Dermis blood vessel endothelial cell (primary cell): ENCODE measurements at places on chromosomes 11 and 22. TPM values are rescaled to one million over a fixed set of nuclear protein-coding genes. Genes with fewer than 3 reads are reported as not detected.

C1QTNF6 gene
- total RNA-seq = 3.1 and 12.5 TPM in 2 replicates

STK33 gene
- 0.51 and 1.1 TPM in 2 replicates for total RNA-seq

MUC2 gene
- not detected in 2 replicates for total RNA-seq

NCAM1 gene
- 2.2 and 3.4 TPM in 2 replicates for total RNA-seq

ZNF70 gene
- 2.2 and 2.3 TPM in 2 replicates for total RNA-seq

SLC22A8 gene
- not detected in 2 replicates for total RNA-seq

MS4A15 gene
- not detected in 2 replicates for total RNA-seq

ADM2 gene
- 0.34 and 0.60 TPM in 2 replicates for total RNA-seq

POU2AF3 gene
- total RNA-seq = not detected in 2 replicates

ACRV1 gene
- total RNA-seq = not detected in 2 replicates

MAJIN gene
- 0.17 TPM in 1 of 2 replicates, not detected in the other for total RNA-seq

BEST1 gene
- total RNA-seq = 0.05 TPM in 1 of 2 replicates, not detected in the other
